Progenitor cell of endocrine pancreas (in vitro differentiated cells): ENCODE measurements at places on chromosomes 5 and 9. TPM values are rescaled to one million over a fixed set of nuclear protein-coding genes. Genes with fewer than 3 reads are reported as not detected.

DNA sequence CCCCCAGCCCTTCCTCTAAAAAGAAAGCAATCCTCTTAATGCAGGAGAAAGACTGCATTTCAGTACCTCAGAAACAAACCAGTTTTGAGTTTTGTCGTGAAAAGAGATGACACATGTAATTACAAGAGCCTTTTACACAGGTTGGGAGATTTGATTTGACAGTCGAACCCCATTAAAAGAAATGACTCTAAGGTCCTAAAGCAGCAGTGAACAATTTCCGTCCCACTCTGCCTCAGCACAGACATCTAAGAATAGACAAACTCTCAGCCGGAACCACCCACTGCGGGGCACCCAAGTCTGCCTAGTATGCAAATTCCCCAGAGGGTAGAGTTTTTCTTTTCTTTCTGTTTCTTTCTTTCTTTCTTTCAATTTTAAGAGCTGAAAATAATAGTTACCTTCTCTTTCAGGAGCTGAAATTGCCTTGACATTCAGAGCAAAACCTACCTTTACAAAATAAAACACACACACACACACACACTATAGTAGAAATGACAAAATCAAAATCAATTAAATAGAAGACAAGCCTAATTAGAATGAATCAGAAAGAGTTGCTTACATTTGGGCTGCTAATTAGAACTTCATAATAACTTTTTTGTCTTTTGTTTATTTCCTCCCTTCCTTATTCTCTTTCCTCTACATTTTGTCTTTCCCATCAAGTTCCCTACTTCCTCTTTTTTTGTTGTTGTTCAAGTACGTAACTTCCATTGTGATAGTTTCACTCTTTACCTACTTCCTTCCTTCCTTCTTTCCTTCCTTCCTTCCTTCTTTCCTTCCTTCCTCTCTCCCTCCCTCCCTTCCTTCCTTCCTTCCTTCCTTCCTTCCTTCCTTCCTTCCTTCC lies 65.1 kb downstream of the BASP1 start:
- peaks cover 4% of the 10 kb centered on the region for H3K36me3 ChIP-seq
- no peak overlapping the region for H3K27ac ChIP-seq
- H3K4me1 ChIP-seq, result no peaks in the 10 kb centered on the region
- no peak overlapping the region for H3K4me3 ChIP-seq

DNA sequence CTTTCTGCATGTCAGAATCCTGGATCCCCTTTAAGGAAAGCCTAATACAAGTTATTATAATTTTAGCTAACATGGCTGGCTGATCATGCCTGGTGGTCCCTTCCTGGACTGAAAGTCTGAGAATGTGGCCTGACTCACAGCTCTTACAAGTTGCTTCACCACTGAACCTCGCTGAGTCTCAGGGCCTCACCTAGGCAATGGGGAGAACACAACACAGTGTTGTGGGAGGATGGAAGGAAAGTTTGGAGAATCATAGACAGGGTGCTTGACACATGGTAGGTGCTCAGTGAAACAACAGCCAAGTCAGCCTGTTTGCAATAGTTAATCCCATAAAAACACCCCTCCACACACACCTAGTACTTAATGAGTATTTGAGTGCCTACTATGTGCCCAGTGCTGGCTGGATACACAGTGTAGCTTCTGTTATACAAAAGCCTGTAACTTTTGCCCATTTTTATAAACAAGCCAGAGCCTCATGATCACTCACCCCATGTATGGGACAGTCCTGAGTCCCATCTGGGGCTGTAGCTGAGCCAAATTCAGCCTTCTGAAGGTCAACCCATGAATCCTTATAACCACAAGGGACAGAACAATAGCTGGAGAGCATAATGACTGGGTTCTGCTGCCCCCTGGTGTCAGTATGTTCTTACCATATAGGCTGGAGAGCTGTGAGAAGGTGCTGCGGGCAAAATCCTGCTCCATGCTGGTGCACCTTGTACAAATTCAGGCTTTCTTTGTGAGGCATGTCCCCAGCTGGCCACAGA lies 3.9 kb downstream of the ACSL6 start:
- DNase-seq, result peak; percentile 67
- H3K4me1 ChIP-seq, result peaks cover 12% of the 10 kb centered on the region
- H3K4me3 ChIP-seq, result no peak overlapping the region

DNA sequence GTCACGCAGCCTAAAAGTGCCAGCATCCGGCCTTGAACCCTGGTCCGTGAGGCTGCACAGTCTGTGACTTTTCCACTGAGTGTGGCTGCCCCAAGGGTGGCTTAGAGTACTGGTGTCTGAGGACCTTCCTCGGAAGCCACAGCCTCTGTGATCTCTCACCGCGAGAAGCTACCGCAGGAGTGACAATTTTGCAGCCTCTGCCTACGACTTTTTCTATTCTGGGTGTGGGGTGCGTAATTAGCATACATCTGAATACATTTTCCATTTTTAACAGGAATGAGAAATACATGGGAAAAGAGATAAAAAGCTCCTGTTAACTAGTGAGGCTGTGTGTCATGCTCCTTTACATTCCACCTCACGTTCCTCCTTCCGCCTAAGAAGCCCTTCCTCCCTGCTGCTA lies 48.3 kb upstream of the HRH2 start:
- no peaks in the 10 kb centered on the region for H3K4me1 ChIP-seq
- DNase-seq, result no peak
- H3K36me3 ChIP-seq, result peaks cover 2% of the 10 kb centered on the region
- peaks cover 18% of the 10 kb centered on the region for H3K27me3 ChIP-seq
- H3K27ac ChIP-seq, result no peak overlapping the region
- H3K4me3 ChIP-seq, result no peak overlapping the region

- no peaks in the 10 kb centered on the region for H3K36me3 ChIP-seq
- peaks cover 7% of the 10 kb centered on the region for H3K4me1 ChIP-seq
- no peak overlapping the region for H3K4me3 ChIP-seq
- no peak overlapping the region for H3K27ac ChIP-seq
- DNase-seq, result no peak
- no peaks in the 10 kb centered on the region for H3K27me3 ChIP-seq
These were observed 28.8 kb downstream of the JAKMIP2 start for GRCh38 chr5:147753765-147754164.

GRCh38 chr5:14930486-14930885 lies 58.9 kb upstream of the ANKH start:
- H3K4me1 ChIP-seq, result no peaks in the 10 kb centered on the region
- no peak overlapping the region for H3K27ac ChIP-seq
- peaks cover 2% of the 10 kb centered on the region for H3K27me3 ChIP-seq

DNA sequence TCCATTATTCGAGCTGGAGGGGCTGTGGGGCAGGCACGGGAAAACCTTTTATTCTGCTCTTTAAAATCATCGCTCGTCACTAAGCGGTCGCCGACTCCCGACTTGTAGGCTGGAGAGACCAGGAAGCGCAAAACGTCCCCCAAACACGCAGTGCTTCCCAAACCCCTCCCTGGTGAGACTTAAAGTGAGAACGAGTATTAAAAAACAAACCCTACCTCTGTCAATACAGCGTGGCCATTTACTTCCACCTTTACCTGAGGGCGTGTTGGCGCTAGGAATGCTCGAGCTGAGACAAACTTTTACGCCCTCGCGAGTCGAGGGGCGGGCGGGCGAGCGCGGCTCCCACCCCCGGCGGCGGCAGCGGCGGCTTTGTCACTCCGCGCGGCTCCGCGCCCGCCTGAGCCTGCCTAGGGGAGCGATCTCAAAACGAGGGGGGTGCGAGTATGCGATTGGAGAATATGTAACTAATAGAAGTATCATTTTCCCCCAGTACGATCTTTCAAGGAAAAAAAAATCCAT lies at the start of gene NR2F1-AS1:
TSS of gene NR2F1-AS1 (minus strand) at position 293 of the 519 bp plus-strand sequence.
- H3K4me3 ChIP-seq, result no peak within 1 kb of the TSS
- peak; percentile 29 for DNase-seq
- no peaks in the 10 kb centered on the region for H3K36me3 ChIP-seq

- H3K27ac ChIP-seq, result peak overlapping the region; percentile 36
- H3K36me3 ChIP-seq, result no peaks in the 10 kb centered on the region
- DNase-seq, result no peak
- H3K4me1 ChIP-seq, result peaks cover 52% of the 10 kb centered on the region
These were observed 205.6 kb downstream of the GAPVD1 start for GRCh38 chr9:125467116-125467740.

Gene SLC45A2
- total RNA-seq, result 2.4 and 4.2 TPM in 2 replicates

Gene AQP3
- 6.3 and 6.9 TPM in 2 replicates for total RNA-seq

Gene CATSPER3
- total RNA-seq, result 1.3 and 1.4 TPM in 2 replicates

Gene ADAMTS12
- total RNA-seq, result 5.2 and 7.8 TPM in 2 replicates

Gene ENHO
- total RNA-seq, result 4.0 and 4.5 TPM in 2 replicates
